AML-193 (cell line): ENCODE measurements at places on chromosomes 13 and 19.

GRCh38 chr19:42872608-42873007, 6.9 kb downstream of the PSG1 start:
- DNase-seq = no peak

DNA sequence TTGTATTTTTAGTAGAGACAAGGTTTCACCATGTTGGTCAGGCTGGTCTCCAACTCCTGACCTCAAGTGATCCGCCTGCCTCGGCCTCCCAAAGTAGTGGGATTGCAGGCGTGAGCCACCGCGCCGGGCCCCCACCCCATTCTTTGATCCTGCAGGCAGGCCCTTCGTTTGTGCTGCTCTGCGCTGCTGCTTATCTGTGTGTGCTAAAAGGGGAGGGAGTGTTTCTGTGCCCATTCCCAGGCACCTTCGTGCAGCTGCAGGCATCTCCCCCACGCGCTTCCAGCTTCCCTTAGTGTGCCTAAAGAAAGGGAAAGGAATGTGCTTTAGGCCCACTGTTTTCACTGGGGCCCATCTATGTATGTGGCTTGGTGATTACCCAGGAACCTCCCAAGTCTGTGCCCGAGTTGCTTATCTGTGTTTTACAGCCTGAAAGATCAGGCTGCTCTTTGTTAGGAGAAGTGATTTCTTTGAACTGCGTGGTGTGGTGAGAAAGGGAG, 27.2 kb downstream of the EPN1 start:
- no peak for DNase-seq

- no peak for DNase-seq
These were observed 18.7 kb upstream of the CEACAM1 start for GRCh38 chr19:42546831-42547500.

DNA sequence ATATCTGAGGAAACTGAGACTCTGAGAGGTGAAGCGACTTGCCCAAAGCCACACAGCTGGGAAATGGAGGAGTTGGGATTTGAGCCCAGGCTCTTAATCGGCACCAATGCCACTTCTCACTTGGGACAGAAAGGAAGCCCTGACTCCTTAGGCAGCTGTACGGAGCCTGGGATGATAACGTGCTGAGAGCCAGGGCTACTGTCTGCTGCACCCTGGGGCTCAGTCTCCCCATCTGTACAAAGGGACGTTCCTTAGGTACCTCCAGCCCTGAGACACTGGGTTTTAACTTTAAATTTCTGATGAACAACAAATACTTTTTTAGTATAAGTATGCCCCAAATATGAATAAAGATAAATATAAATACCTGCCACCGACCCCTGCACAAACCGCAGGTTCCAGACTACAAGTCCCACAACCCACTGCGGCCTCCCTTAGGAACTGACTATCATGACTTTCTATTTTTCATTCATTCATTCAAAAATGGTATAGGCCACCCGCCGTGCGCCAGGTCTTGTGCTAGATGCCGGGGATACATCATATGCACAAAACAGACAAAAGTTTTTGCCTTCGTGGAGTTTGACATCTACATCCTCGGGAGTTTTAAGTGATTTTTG, 776 bp upstream of the NCLN start:
- peak; percentile 77 for DNase-seq

DNA sequence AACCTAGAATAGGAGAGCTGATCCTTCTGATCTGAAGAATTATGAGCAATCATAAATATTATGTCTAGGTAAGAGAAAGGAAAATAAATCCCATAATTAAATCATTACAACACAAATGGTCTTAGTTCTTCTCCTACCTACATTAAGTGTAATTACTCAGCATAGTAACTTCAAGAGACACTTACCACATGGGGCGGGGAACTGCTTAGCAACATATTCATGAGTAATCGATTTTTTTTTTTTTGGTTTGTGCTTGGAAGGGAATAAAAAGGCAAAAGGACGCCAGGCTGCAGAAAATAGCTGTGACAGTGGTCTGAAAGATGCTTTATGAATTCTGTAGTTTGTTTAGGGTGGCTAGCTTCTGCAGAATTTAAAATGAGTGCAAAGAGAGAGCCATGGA, 103.3 kb upstream of the HTR2A start:
- DNase-seq = no peak

GRCh38 chr19:33683881-33684537, 62.3 kb downstream of the CHST8 start:
- no peak for DNase-seq

DNA sequence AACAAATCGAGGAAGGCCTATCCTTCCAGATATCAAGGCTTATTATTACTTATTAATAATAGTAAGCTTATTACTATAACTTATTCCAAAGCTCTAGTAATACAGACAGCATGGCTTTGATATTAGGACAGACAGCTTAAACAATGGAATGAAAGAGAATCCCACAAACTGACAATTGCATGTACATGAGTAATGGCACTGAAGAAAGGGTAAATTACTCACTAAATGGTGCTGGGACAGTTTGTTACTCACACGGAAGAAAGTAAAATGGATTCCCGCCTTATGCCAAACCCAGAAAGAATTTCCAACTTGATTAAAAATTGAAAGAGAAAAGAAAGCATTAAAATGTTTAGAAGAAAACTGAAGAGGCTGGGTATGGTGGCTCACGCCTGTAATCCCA, 60.3 kb downstream of the MIPEP start:
- no peak for DNase-seq

DNA sequence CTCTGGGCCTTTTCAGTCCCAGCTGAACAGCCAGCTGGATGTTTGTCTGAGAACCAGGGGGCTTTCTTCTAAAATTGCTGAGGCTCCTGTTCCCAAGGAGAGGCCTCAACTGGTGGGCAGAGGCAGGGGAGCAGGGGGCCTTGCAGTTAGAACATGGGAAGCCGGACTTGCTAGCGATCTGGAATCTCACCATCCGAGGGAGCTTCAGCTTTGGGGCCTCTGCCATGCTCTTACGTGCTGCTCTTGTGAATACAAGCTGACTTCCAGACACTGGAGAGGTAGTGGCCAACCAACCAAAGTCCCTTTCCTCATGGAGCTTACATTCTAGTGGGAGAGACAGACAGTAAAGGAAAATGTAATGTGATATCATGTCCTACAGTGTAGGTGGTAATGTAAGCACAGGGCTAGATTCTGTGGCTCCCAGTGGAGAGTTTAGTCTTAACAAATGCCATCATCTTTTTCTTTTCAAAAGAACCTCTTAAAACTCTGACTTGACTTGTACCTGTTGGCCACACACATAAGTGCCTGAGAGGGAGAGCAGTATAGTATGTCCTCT, 22.2 kb downstream of the SHISA2 start:
- DNase-seq = no peak

DNA sequence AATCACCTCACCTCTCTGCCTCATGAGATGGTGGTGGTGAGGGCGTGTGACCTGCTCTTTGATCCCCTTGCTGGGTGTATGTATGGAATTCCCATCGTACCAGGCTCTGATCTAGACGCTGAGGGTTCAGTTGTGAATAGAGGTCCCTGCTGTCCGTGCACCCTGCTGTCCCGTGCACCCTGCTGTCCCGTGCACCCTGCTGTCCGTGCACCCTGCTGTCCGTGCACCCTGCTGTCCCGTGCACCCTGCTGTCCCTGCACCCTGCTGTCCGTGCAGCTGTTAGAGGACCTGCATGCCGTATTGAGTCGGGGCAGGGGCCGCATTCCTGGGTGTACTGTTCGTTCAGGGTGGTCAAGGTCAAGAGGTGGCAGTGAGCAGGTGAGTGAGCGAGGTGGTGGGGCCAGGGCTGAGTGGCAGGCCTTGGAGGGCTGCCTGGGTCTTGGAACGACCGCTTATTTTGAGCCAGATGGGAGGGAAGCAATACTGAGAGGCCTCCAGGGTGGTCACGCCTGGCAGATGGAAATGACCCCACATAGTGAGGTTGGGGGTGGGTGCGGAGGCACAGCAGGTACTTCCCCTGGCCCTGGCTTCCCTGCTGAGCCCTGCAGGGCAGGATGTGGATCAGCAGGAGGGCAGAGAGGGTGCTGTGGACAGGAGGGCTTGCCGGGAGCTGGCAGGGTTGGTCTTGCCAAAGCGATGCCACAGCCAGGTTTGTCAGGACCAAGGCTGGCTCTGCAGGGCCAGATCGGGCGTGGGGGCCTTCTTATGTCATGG, 4.6 kb upstream of the EPN1 start:
- no peak for DNase-seq

GRCh38 chr19:44156475-44156874, 8.4 kb upstream of the ZNF226 start:
- DNase-seq = no peak

- DNase-seq = no peak
These were observed 25.3 kb downstream of the PIP5K1C start for GRCh38 chr19:3674784-3675543.
